ENCODE measurements at places on chromosomes 3 and 15. TPM values are rescaled to one million over a fixed set of nuclear protein-coding genes. Genes with fewer than 3 reads are reported as not detected.

TTLL13 gene
- 0.33 TPM for polyA plus RNA-seq

LCMT2 gene
- 8.1 TPM for polyA plus RNA-seq

HEG1 gene
- polyA plus RNA-seq = 15.0 TPM

AADACL2 gene
- 0.01 TPM for polyA plus RNA-seq

GP5 gene
- polyA plus RNA-seq = 0.33 TPM

DNA sequence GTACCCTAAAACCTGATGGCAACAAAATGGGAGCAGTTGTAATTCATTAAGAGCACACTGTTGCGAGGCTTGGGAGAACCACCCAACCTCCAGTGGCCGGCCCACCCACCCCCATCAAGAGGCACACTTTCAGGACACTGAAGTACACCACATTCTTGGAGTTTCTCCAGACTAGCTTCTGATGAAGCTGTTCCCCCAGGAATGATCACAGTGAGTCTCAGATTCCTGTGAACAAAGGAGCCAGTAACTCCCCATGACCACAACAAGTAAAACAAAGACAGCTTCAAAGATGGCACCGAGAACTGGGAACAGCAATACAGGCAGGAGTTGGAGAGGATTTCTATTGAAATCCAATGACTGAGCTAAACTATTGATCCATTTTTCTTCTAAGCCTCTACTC lies 126.0 kb downstream of the ST8SIA2 start:
- H3K36me3 ChIP-seq = no peaks in the 10 kb centered on the region
- H3K27ac ChIP-seq = no peak overlapping the region
- H3K27me3 ChIP-seq = no peaks in the 10 kb centered on the region
- DNase-seq = no peak
- H3K4me1 ChIP-seq = no peaks in the 10 kb centered on the region

DNA sequence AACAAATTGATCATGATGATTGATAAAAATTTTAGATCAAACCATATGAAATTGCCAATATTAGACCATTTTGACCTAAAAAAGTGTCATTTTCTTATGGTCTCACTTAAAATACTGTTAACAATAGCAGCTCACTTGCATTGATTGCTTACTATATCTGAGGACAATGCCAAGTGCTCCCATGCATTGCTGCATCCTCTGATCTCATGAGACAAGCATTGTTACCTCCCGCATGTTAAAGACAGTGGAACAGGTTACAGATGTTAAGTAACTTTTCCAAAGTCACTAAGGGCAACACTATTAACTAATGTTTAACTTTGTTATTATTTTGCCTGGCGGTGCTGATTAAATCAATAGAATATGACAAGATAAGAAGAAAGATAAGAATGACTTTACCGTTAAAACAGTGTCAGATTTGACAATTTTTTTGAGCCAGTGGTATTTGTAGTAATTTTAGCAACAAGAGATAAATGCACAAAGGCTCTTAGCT lies 69.3 kb downstream of the PPM1L start:
- DNase-seq = no peak
- H3K4me3 ChIP-seq = no peak overlapping the region
- H3K36me3 ChIP-seq = no peaks in the 10 kb centered on the region

DNA sequence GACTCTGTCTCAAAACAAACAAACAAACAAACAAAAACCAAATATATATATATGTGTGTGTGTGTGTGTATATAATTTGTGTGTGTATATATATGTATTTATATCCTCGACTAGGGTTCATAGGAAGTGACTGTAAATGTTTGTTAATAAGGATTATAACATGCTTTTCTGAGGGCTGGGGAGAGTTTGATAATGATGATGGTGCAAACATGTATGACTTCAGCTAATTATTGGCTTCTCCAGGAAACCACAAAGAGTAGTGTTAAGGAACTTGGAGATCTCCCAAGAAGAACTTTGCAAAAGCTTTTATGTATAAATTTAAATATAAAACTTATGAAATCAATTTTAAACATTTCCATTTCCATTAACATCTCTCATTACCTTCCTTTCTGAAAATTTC lies 3.9 kb upstream of the OPA1 start:
- DNase-seq = no peak
- no peaks in the 10 kb centered on the region for H3K27me3 ChIP-seq

DNA sequence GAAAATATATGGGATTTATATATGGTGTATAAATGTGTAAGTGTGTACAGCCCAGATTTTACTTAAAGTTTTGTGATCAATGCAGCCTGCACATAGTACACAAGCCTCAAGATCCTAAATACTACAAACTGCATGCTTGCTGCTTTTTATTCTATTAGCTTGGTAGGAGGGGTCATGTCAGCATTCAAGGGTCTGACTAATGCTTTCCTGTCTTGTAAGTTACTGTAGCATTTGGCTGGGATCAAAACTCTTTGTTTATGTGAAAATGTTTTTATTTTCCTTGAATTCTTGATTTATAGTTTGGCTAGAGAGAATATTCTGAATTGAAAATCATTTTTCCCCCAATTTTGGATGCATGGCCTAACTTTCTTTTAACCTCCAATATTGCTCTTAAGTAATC lies 370.9 kb downstream of the NSUN3 start:
- no peaks in the 10 kb centered on the region for H3K27me3 ChIP-seq
- H3K4me3 ChIP-seq = no peak overlapping the region

DNA sequence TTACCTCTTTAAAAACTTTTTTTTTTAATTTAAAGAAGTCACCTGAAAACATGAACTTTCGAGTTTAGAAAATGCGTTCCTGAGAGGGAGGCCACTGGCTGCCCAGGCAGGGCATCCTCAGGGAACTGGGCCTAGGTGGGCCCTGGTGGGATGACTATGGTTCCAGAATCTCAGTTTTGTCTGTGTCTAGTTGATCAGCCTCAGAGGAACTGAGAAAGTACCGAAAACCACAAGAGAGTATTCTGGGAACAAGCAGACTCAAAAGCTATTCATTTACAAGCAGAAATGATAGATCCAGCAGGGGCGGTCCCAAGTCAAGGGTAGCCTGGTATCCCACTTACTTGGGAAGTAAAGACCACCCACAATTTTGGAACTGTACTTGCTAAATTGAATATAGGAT lies 10.5 kb downstream of the WWTR1 start:
- no peaks in the 10 kb centered on the region for H3K27me3 ChIP-seq
- H3K4me1 ChIP-seq = peaks cover 20% of the 10 kb centered on the region
- H3K36me3 ChIP-seq = peaks cover 7% of the 10 kb centered on the region

All from large intestine (tissue), 12 donors.